Epithelial cell of esophagus (primary cell): ENCODE measurements at places on chromosomes 7 and 10.

GRCh38 chr7:45402480-45403218 lies 171.5 kb upstream of the ADCY1 start:
- peak; percentile 51 for DNase-seq

GRCh38 chr7:184294-185264 lies 7.8 kb upstream of the FAM20C start:
- no peak for DNase-seq

DNA sequence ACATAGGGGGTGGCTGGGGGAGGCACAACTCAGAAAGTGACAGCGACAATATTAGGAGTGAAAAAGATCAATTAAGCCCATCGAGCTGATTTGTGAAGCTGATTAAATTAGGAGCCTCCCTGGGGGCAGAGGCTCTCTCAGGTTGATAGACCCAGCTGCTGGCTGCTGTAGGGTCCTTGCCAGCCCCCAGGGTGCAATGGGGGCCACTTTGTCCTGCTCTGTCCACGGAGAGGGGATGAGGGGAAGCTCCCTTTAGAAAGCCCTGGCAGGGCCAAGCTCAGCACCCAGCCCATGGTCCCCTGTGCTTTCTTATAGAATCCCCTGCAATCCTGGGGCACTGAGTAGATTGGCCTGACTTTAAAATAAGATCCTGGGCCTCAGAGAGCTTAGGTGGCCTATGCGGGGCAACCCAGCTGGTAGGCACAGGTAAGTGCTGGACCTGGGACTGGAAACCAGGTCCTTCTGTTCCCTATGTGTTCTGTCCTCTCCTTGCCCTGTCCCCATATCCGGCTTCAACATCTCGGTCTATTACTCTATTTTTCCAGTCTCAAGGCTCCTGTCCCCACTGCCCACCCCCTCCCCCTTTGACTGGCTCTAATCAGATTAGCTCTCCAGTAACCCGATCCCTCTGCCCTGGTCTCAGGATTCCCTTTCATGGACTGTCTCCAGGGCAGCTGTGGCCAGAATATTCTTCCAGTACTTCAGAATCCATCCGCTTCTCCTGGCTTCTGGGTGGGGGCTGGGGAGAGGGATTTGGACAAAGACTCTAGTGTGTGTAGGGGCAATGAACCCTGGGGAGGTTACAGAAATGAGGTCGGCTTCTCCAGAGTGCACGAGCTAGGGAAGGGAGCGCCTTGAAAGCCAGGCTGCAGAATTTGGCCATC lies 259.6 kb downstream of the RPS24 start:
- no peak for DNase-seq

GRCh38 chr10:80465839-80466590 lies 11.9 kb downstream of the TSPAN14 start:
- DNase-seq = no peak

GRCh38 chr7:107312418-107312817 lies 143.6 kb downstream of the HBP1 start:
- peak; percentile 42 for DNase-seq

GRCh38 chr10:103890194-103890658 lies 27.8 kb downstream of the STN1 start:
- DNase-seq = peak; percentile 96

DNA sequence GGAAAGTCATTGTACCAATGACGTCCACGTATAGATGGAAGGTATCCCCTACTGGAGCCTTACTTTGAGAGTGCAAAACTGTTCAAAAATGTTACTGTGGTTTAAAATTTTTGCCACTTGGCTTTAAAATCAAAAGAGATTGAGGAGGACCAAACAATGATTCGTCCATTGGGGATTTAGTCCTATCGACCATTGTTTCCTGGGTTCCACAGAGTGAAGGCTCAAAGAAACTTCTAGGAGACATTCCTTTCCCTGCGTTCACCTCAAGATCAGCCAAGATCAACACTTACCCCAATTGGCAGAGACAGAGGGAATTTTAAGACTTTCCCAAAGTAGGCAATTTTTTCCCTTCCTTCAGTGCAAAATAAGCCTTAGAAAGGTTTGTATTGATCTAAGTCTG lies 152.3 kb downstream of the NEBL start:
- no peak for DNase-seq

- DNase-seq = peak; percentile 28
Observed at GRCh38 chr7:64874114-64874513, 29.0 kb upstream of the ZNF273 start.

- peak; percentile 83 for DNase-seq
Observed at GRCh38 chr7:30548845-30549244, 44.2 kb upstream of the GGCT start.

- DNase-seq = no peak
Observed at GRCh38 chr7:30575910-30576309, 18.8 kb upstream of the GARS1 start.

GRCh38 chr10:83937161-83937560 lies 202.1 kb upstream of the GHITM start:
- no peak for DNase-seq

GRCh38 chr7:5553298-5553877 lies 129.8 kb upstream of the TNRC18 start:
- DNase-seq = no peak

DNA sequence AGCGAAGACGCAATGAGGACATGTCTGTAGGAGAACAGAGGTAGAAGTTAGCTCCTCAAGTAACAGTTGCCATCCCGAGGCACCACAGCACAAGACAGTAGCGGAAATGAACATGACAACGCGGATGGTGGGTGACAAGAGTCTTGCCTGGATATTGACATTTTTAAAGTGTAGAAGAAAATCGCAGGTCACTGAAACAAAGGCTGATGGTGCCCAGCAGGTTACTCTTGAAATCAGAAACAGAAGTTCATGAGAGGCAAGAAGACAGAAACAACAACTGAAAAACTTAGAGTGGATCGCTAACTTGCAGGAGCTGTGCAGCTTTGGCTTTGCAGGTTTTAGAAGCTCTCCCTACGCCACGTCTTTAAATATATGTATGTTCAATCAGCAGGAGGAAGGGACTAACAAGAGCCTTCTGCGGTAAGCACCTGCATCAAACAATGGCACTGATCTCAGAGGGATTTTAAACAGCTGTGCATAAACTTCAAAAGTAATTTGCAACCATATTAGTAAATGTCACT lies 1.8 kb downstream of the PRKCQ start:
- no peak for DNase-seq

GRCh38 chr10:95525033-95525418 lies 36.1 kb downstream of the SORBS1 start:
- no peak for DNase-seq

GRCh38 chr10:58299580-58299979 lies 30.6 kb downstream of the CISD1 start:
- peak; percentile 63 for DNase-seq

GRCh38 chr7:30168835-30169573 lies 34.2 kb downstream of the MTURN start:
- peak; percentile 99 for DNase-seq

DNA sequence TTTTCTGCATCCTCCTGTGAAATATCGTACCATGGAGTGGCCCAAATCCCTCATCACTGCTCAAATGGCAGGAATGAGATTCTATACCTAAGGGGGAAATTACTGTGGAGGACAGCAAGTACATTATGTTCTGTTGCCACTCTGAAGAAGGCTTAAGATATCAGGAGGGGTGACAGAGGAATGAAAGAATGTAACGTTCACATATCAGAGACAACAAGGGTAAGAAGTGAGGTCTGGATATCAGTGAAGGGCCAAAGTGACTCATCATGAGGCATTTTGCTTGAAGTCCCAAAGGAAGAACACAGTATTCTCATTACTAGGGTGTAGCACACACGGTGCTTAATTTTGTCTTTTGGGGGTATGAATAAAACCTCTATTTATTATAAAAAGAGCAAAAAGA lies 71.5 kb upstream of the SLC13A1 start:
- peak; percentile 9 for DNase-seq

- no peak for DNase-seq
Observed at GRCh38 chr7:128912281-128912680, 1.8 kb upstream of the KCP start.

- peak; percentile 56 for DNase-seq
Observed at GRCh38 chr7:43639858-43640491, 57.1 kb downstream of the STK17A start.

DNA sequence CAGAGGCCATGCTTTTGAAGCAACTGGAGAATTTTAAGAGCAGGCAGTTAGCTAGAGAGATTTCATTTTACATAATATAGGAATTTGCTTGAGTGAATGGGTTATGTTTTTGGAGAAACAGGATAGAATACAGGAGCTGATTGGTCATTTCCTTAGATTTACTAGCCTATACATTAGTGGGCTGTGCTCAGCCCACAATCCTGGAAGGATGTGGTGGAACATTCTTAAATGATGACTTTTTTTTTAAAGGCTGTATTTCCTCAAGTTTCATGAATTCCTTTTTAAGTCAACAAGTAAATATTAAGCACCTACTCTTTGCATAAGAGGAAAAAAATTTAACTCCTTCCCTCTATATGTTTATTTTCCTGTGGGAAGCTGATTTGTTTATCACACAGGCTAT lies 314.4 kb upstream of the BMPER start:
- peak; percentile 69 for DNase-seq

DNA sequence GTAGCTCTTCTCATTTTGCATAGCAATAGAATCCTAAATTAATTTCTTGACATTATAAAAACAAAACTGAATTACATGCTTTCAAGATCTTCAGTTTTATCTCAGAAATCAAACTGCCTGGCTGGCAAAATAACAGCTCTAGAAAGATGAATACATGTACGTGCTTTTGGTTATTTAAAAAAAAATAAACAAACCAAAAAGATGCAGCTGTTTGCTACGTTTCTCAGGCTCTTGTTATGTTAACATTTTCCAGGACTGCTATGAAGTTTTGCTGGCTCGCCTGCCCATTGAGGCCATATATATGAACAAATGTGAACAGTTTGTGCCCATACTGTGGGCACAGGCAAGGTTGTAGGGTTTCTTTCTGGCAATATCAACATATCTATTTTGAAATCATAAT lies 86.6 kb downstream of the ODAD2 start:
- no peak for DNase-seq

GRCh38 chr7:115066050-115066449 lies 144.2 kb downstream of the MDFIC start:
- DNase-seq = no peak

GRCh38 chr7:30412782-30413504 lies 65.6 kb downstream of the NOD1 start:
- peak; percentile 75 for DNase-seq

- peak; percentile 4 for DNase-seq
Observed at GRCh38 chr7:153193144-153193595, 433.6 kb downstream of the ACTR3B start.

DNA sequence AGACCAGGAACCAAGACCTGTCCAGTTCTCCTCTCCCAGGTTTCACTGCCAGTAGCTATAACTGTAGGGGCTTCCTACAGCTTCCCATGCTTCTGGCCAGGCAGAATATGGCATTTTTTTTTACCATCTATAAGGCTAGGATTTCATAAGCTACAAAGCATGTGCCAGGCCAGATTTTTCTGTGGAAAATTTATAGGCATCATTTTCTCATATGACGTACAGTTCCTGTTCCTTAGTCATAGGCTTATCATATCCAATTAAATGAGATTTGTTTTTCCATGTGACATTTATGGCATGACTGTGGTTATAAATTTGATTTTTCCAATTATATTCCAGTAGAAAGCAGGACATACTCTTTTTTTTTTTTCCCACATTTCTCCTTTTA lies 208.6 kb upstream of the NPY start:
- DNase-seq = no peak

DNA sequence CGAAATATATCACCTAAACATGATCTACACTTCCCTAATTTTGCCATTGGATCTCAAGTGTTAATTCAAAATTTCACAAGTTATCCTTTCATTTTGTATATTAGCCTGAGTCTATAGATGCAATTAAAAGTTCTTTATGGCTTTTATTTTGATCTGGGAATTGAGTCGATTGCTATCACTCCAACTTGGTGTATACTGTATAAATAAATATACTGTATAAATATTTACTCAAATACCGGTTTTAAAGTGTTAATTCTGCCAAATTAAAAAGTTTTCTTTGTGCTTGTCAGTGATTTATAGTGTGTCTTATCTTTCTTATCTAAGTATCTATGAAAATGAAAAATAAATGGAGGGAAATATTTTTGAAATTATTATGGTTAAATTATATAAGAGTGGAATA lies 683.7 kb upstream of the LRRN3 start:
- DNase-seq = no peak

GRCh38 chr10:13110908-13111307 lies 10.9 kb downstream of the OPTN start:
- no peak for DNase-seq

DNA sequence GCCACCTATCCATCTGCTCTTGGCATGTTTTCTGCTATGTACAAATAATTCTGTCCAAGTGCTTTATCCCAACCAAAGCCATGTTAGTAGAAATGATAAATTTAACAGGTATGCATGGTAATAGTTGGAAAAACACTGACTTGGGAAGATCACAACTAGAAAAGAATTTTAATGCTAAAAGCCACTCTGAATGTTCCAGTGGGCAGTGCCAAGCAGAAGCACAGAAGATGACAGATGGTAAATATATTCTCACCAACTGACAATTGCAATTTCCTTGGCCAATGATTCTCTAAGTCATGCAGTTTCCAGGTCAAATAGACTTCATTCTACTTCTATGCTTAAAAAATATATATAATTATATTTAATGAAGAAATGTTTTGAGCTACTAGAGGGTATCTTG lies 83.6 kb upstream of the SEMA3C start:
- DNase-seq = no peak

DNA sequence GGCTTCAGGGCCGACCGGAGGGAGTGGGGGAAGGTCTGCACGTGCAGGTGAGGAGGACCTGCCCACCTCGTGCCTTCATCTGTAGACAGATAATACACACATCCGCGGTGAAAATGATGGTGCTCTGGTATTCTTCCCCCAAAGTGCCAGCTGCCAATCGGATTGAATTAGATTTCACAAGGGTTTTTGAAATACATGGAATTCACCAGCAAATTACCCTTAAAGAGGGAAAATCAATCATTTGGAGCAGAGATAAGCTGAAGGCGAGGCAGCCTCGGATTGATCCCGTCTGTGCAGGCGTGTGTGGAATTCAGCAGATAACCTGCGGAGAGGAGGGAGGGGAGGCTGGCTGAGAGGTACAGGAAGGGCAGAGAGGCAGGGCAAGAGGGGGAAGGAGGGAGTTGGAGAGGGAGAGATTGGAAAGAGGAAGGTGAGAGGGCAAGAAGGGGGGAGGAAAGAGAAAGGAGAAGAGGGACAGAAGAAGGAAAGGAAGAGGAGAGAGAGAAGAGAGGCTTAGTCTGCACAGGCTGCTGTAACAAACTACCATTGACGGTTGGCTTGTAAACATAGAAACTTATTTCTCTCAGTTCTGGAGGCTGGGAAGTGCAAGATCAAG lies 84.2 kb downstream of the C10orf105 start:
- DNase-seq = no peak

- DNase-seq = no peak
Observed at GRCh38 chr7:85595750-85596178, 408.9 kb upstream of the SEMA3D start.

DNA sequence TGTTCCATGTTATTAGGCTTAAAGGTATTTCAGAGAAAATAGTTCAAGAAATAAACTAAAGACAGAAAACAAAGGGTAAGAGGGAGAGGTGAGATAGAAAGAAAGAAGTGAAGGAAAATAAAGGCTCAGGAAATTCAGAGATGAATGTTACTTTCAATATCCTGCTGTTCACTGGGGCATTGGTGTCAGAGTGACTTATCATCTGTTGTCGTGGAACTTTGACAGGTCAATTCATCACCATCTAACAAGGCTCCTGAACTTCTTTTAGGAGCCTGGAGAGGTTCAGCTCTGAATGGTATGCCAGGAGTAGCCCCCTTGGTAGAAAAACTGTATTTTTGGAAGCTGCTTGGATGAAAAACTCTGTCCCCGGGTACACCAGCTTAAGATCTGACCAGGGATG lies 100.1 kb downstream of the KLF6 start:
- DNase-seq = no peak

- peak; percentile 78 for DNase-seq
Observed at GRCh38 chr7:30938435-30939316, 25.1 kb upstream of the GHRHR start.
